ENCODE measurements at places on chromosomes 2 and 18.

- DNase-seq, result no peak
These were observed 718 bp upstream of the NXPH2 start for GRCh38 chr2:138780908-138781307.

DNA sequence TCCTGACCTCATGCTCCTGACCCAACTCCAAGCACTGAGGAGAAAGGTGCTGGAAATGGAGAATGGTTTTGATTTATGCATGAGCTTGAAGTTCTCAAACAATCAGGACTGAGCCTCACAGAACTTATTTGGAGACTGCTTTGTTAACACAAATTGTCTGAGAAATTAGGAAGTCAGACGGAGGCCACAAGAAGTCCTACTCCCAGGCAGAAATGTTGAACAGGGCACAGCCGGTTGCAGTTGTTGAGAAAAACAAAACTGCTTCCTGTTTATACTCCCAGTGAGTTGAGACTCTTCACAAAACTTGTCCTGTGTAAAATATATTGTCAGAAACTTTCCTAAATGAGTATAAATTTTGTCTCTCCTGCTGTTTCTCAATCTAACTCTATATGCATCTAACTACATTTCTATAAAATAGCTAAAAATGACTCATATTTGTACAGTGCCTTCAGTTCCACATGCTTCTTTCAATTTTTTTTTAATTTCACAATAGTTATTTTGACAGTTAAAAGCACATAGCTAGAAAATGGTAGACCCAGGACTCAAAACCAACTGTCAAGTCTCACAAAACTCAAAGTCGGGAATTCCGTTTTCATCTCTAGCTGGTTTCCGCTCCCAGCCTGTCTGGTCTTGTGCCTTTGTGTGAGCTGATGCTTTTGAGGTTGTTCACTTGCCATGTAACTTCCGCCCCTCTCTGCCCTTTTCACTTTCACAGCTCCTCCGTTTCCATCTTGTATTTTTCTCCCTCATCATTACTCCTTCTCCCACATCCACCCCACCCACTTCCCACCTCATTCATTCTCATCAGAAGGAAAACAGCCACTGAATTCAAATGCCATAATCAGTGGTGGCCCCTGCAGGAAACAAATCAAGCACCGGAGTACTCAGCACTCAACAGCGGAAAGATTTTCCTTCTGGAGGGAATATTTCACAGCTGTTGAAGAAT lies 215.0 kb downstream of the SUCLG1 start:
- DNase-seq, result no peak

DNA sequence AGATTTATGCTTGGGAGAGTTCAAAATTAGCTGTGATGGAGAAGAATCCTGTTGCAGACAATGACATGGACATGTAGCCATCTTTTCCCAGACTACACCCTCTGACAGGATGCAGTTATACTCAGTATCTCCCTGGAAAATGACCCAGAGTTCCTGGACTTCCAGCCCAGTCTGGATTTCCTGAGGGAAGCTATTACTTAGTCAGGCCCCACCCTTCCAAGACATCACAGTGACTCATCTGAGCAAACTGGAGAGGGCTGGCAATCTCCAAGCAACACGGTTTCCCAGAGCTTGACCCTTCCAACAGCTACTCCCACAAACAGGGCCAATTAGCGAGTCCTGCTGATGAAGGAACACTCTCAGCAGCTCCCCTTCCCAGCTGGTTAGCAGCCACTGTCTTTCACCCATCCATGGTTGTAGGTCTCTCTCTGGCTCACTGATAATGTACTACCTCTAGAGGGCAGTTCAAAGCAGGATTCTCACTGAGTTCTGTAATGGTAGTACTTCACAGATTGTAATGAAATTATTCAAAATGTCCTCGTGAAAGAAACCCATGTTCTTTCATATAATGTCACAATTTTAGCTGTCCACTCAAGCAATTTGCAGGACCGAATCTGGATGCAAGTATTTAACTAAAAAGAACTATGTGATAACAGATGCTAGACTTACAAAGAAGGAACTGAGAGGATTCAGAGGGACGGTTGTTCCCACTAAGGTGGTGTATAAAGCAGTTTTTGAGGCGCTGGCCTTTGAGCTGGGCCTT lies 110.2 kb downstream of the MDH1 start:
- peak; percentile 73 for DNase-seq

DNA sequence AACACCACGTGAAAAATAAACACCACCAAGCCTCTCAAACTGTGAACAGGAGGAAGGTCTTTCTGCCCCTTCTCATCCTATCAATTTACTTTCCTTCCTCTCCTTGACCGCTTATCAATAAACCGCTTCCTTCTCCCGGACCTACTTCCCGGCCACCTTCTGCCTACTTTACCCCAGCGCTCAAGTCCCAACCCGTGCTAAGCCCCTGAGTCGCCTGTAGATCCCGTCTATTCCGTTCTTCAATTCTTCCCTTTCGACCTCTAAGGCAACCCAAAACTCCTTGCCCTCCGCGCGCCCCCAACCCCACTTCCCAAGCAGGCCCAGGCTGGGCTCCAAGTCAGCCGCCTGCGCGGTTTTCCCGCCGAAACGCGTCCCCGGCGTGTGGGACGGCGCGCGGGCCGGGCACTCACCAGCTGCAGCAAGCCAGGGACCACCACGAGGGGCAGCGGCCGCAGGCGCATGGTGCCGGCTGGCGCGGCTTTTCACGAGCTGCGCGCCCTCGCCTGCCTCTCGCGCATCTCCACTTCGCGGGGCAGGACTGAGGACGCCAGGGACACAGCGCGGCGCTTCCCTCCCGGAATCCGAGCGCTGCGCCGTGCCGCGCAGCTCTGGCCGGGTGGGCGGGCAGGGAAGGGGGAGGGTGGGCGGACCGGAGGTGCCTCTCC lies at the start of gene NXPH2:
TSS of gene NXPH2 (minus strand) at position 610 of the 665 bp plus-strand sequence. CDS start at position 461, 149 bp downstream.
- DNase-seq, result no peak

DNA sequence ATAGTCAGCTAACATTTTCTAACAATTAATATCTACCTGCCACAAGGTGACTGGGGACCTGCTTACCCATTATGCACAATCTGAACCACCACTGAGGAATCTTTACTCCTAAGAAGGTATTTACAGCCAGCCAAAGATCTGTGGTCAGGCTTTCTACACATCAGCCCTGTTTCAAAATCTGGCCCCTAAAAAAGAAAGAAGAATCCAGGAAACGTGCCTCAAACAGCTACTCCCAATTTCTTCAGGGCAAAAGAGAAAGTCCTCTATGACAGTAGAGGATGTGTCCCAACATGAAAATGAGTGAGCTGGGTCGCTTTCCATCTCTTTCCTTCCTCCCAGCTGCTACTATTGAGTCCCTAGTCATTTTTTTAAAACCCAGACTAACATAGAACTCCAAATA lies 79.5 kb downstream of the EPB41L3 start:
- DNase-seq, result no peak

DNA sequence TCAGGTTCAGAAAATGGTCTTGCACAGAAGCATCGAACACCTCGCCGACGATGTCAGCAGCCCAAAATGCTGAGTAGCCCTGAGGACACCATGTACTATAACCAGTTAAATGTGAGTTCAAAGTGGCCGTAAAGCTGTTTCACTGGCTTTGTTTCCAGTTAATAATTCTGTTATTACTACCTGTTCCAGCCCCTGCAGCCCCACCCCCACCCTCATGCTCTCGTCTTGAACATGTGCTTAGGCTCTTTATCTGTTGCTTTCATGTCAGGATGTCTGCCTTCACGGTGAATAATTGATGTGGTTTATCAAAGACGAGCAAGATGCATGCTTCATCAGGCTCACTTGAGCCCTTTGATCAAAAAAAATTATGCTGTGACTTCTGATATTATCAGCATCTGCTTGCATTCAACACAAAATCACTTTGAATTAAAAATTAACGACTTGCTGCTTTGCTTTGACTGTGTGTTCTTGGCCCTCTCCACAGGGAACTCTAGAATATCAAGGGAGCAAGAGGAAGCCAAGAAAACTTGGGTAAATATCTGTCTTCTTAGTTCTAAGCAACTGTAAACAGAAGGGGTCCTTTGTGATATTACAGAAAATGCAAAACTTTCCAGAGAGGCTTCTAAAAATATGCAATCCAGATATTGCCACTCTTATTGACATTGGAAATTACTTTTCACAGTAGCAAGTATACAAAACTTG lies 63.4 kb upstream of the SP5 start:
- DNase-seq, result no peak

- no peak for DNase-seq
These were observed 408.9 kb downstream of the MEIS1 start for GRCh38 chr2:66843847-66844246.

GRCh38 chr18:60372596-60372995 lies at the start of gene MC4R:
MC4R (minus strand) TSS chr18:60372775; CDS start chr18:60372349, 426 bp downstream.
- peak; percentile 40 for DNase-seq

- no peak for DNase-seq
These were observed 82.5 kb upstream of the ARL4C start for GRCh38 chr2:234579231-234579962.

- no peak for DNase-seq
These were observed 360.4 kb upstream of the DSEL start for GRCh38 chr18:67876871-67877270.

DNA sequence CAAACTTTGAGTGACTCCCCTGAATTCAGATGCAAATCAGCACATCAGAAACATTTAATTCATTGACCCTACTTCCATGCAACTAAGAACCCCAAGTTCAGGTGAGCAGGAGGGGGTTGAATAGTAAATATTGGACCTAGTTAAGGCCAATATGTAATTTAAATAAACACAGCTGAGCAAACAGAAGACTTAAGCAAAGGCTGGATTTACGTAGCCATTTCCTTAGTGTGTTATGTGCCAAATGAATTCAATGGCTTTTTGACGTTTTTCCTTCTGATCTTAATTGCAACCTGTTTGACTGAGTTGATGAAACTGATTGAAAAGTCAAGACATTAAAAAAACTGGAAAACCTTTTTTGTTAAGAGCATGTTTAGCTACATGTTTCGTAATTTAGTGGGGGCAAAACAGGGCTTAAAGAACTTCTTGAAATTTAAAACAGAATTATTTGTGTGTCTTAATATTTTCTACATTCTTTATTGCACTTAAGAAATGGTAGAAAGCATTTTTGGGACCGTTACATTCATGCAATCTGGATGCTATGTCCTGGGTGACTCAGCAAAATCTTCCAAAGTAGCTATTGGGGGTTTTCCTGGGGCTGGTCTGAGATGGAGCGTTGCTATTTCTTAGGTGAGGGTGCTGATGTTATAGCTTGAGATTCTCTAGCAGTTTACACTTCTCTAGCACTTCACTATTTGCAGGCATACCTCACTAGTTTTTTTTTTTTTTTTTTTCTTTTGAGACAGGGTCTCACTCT lies 25.5 kb upstream of the KCNE4 start:
- DNase-seq, result peak; percentile 94

DNA sequence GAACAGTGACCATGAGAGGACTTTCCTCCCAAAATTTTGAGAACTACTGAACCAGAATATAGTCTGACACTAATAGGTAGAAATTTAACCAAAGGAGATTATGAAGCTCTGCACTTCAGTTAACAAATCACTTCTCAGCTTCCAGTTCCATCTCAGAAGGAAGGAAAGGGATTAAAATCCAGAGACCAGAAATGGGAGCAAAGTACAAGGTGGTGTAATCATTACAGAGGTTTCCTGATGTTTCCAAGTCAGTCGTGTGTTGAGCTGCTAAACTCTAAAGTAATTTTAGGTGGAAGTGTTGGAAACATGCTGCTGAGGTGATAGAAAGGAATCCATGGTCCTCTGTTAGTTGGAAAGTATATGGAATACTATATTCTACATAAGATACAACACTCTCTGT lies 10.8 kb downstream of the TYMS start:
- DNase-seq, result no peak

- no peak for DNase-seq
These were observed 64.0 kb upstream of the ACKR3 start for GRCh38 chr2:236505648-236506047.

- no peak for DNase-seq
These were observed 346.6 kb upstream of the SPRED2 start for GRCh38 chr2:65779021-65779420.

GRCh38 chr2:200354833-200355751 lies 48.6 kb downstream of the SPATS2L start:
- no peak for DNase-seq

- no peak for DNase-seq
These were observed 667 bp downstream of the REEP1 start for GRCh38 chr2:86336675-86337243.

DNA sequence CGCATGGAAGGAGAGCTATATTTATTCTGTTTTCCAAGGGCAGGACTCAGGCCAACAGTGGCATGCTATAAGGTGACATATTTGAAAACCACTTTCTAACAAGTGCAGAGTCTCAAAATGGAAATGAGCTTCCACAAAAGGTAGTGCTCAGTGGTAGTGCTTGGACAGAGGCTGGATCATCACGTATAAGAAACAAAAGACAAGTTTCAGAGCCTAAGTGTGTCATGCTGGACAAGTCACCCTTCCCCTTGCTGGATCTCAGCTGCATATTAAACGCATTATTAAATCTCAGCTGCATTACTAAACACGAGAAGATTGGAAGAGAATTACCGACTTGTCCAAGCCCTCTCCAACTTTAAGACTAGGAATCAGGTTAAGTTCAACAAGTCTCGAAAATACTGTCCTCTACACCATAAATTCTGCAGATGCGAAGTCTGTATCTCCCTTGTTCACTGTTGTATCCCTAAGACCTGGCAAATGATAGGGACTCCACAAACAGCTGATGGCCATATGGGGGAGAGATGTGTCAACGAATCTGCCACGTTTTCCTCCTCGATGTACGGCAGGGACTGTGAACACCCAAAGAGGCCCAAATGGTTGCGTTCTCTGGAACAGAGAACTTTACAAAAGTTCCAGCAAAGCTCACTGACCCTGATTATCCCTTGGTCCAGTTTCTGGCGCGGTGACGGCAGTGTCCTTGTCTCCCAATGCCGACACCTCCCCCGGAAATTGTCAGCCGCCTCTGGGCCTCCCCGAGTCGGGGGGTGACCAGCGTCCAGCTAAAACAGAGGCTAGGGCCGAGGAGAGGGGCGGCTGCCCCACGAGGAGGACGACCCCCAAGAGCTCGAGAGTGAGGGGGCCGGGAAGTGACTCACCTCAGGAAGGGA lies 611 bp downstream of the NOL10 start:
- no peak for DNase-seq

- DNase-seq, result no peak
These were observed 48.8 kb upstream of the SMAD7 start for GRCh38 chr18:48999569-48999968.

- no peak for DNase-seq
These were observed 1549.7 kb upstream of the ACVR2A start for GRCh38 chr2:146295080-146295670.

GRCh38 chr2:198045227-198045626 lies 240.8 kb downstream of the PLCL1 start:
- DNase-seq, result no peak
